ENCODE measurements at places on chromosomes 5 and 9. TPM values are rescaled to one million over a fixed set of nuclear protein-coding genes. Genes with fewer than 3 reads are reported as not detected.
A peak's percentile ranks its signal among the peaks of the same experiment; 100 is the strongest.

Gene TMEM8B
- total RNA-seq = 2.3 TPM

DNA sequence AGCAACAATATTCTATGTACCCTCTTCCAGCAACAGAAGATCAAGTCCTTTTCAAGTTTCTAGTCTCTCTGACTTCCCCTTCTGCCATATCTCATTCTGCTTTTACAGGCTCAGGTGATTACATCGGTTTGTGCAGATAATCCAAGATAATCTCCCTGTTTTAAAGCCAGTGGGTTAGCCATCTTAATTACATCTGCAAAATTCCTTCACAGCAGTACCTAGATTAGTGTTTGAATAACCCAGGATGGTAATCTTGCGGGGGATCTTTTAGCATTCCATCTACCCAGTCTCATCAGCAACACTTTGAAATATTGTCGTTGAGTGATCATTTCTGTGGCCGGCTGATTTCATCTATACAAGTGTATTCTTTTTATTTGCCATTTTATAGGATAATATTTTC is 130.2 kb downstream of the GHR start:
- no peak for DNase-seq
- H3K36me3 ChIP-seq = no peaks in the 10 kb centered on the region

DNA sequence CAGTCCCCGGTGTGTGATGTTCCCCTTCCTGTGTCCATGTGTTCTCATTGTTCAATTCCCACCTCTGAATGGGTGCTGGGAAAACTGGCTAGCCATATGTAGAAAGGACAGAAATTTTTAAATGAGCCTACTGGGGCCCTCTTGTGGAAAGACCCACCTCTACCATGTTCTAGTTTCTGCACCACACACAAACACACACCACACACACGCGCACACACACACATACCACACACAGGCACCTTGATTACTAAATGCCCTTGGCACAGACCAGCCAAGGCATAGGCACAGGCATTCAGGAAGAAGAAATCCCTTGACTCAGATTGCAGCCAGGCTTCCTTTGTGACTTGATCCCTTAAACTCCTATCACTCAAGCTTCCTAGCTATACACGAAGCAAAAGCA is 60.5 kb downstream of the SIL1 start:
- peaks cover 3% of the 10 kb centered on the region for H3K4me1 ChIP-seq
- no peak overlapping the region for H3K4me3 ChIP-seq
- no peak overlapping the region for H3K27ac ChIP-seq
- H3K36me3 ChIP-seq = no peaks in the 10 kb centered on the region
- H3K27me3 ChIP-seq = no peaks in the 10 kb centered on the region
- DNase-seq = no peak

GRCh38 chr9:101381833-101382342 is 2.9 kb downstream of the BAAT start:
- DNase-seq = no peak
- H3K36me3 ChIP-seq = peaks cover 8% of the 10 kb centered on the region
- no peak overlapping the region for H3K27ac ChIP-seq
- no peaks in the 10 kb centered on the region for H3K4me1 ChIP-seq
- peaks cover 7% of the 10 kb centered on the region for H3K27me3 ChIP-seq

Gene TSSK1B
- total RNA-seq = not detected

GRCh38 chr5:149765932-149766331 is 35.8 kb downstream of the PPARGC1B start:
- no peaks in the 10 kb centered on the region for H3K27me3 ChIP-seq
- peaks cover under 1% of the 10 kb centered on the region for H3K4me1 ChIP-seq
- no peak overlapping the region for H3K27ac ChIP-seq
- no peak overlapping the region for H3K4me3 ChIP-seq

Gene CDH12
- not detected for total RNA-seq

Gene NPDC1
- total RNA-seq = 20.1 TPM

GRCh38 chr5:162128117-162128516 is 60.5 kb downstream of the GABRG2 start:
- no peak overlapping the region for H3K27ac ChIP-seq
- H3K36me3 ChIP-seq = no peaks in the 10 kb centered on the region
- DNase-seq = no peak
- no peak overlapping the region for H3K4me3 ChIP-seq

Gene TTC33
- 13.4 TPM for total RNA-seq

DNA sequence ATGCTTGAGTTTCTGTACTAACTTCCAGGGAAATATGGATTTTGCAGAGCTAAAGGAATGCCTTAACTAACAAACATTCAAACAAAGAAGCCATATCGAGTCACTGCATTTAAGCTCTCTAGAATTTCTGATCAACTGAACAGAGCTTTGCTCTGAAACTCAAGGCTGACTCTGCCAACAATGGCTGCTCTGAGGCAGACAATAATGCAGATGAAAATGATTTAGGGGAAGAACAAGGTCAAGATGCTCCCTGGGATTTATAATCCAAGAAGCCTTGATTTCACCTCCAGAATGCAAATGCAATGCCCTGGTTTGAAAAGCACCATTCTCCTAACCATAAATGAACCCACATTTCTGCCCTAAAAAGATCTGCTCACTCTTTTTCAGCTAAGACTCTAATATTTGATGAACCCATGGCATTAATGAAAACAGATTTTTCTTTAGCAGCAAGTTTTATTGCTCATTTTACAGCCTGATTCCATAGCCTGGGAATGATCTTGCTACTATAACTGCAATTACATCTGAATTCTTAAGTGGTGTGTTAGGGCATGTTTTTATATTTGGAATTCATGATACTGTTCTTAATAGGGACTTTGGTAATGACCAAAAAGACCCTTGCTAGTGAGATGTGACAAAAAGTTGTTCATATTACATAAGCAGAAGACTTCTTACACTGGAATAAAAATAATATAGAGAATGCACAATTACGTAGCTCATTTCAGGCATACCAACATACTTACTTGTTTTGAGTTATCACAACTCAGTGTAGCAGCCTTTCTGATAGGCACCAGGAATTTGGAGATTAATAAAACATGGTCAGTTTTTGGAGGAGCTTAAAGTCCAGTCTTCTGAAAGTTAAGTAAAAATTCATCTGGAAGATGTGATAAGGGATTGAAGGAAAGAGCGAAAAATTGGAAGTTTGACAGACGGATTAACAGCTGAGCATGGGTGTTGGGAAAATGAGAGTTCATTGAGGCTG is 169.4 kb downstream of the TRPM3 start:
- no peak for DNase-seq
- no peaks in the 10 kb centered on the region for H3K27me3 ChIP-seq
- no peaks in the 10 kb centered on the region for H3K36me3 ChIP-seq
- no peak overlapping the region for H3K27ac ChIP-seq

GRCh38 chr5:126595486-126596083 is 566 bp upstream of the ALDH7A1 start:
- peaks cover 19% of the 10 kb centered on the region for H3K27me3 ChIP-seq
- H3K36me3 ChIP-seq = no peaks in the 10 kb centered on the region
- peaks cover 15% of the 10 kb centered on the region for H3K4me1 ChIP-seq
- peak overlapping the region; percentile 67 for H3K4me3 ChIP-seq
- no peak for DNase-seq

Gene SLC24A2
- total RNA-seq = not detected

DNA sequence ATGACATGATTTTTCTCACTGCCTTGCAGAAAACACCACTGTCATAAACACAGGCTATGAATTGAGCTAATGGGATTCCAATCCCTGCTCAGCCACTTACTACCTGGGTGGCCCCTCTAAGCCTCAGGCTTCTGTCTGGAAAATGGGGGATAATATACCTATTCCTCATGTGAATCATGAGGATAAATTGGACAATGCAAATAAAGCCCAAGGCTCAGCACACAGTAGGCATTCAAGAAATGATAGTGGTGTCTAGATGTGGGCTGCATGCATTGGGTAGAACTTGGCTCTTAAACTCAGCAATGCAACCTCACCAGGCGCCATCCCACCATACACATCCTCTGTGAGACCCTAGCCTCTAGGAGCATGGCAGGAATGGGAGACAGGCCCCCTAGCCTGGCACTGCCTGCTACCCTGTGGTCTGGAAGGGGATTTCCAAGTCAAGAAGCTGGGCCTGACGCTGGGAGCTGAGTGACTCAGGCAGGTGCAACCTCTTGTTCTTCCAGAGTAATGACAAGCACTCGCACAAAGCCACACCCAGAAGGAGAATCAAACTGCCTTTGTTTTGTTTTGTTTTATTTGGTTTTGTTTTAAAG is 2.3 kb upstream of the TNIP1 start:
- peaks cover 76% of the 10 kb centered on the region for H3K4me1 ChIP-seq
- H3K27ac ChIP-seq = peak overlapping the region; percentile 73
- H3K27me3 ChIP-seq = no peaks in the 10 kb centered on the region
- no peak overlapping the region for H3K4me3 ChIP-seq
- peaks cover 16% of the 10 kb centered on the region for H3K36me3 ChIP-seq
- peak; percentile 53 for DNase-seq

DNA sequence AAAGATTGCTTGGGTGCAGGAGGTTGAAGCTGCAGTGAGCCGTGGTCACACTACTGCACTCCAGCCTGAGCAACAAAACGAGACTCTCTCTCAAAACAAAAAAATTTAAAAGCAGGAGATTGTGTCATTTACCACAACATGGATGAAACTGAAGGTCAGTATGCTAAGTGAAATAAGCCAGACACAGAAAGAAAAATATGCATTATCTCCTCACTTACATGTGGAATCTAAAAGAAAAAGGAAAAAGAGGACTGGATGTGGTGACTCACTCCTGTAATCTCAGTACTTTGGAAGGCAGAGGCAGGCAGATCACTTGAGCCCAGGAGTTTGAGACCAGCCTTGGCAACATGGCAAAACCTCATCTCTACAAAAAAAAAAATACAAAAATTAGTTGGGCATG is 146.8 kb upstream of the DAPK1 start:
- H3K4me3 ChIP-seq = no peak overlapping the region
- peaks cover 4% of the 10 kb centered on the region for H3K27me3 ChIP-seq

- peaks cover 33% of the 10 kb centered on the region for H3K36me3 ChIP-seq
- H3K4me3 ChIP-seq = no peak overlapping the region
- H3K27ac ChIP-seq = no peak overlapping the region
- no peaks in the 10 kb centered on the region for H3K4me1 ChIP-seq
- no peak for DNase-seq
Observed at GRCh38 chr5:140488914-140489313, 58.5 kb upstream of the EIF4EBP3 start.

- H3K4me3 ChIP-seq = no peak overlapping the region
- H3K4me1 ChIP-seq = no peaks in the 10 kb centered on the region
- no peaks in the 10 kb centered on the region for H3K27me3 ChIP-seq
- DNase-seq = no peak
Observed at GRCh38 chr5:92641031-92641962, 939.7 kb downstream of the NR2F1-AS1 start.

GRCh38 chr5:107968406-107968843 is 297.7 kb upstream of the EFNA5 start:
- no peaks in the 10 kb centered on the region for H3K36me3 ChIP-seq
- no peaks in the 10 kb centered on the region for H3K27me3 ChIP-seq
- H3K4me1 ChIP-seq = no peaks in the 10 kb centered on the region
- no peak overlapping the region for H3K27ac ChIP-seq
- DNase-seq = no peak

Gene PCDHB10
- not detected for total RNA-seq

Gene LMX1B
- not detected for total RNA-seq

GRCh38 chr5:104082754-104083153 is 520.2 kb upstream of the NUDT12 start:
- DNase-seq = no peak
- no peaks in the 10 kb centered on the region for H3K4me1 ChIP-seq
- no peaks in the 10 kb centered on the region for H3K36me3 ChIP-seq
- no peak overlapping the region for H3K27ac ChIP-seq

DNA sequence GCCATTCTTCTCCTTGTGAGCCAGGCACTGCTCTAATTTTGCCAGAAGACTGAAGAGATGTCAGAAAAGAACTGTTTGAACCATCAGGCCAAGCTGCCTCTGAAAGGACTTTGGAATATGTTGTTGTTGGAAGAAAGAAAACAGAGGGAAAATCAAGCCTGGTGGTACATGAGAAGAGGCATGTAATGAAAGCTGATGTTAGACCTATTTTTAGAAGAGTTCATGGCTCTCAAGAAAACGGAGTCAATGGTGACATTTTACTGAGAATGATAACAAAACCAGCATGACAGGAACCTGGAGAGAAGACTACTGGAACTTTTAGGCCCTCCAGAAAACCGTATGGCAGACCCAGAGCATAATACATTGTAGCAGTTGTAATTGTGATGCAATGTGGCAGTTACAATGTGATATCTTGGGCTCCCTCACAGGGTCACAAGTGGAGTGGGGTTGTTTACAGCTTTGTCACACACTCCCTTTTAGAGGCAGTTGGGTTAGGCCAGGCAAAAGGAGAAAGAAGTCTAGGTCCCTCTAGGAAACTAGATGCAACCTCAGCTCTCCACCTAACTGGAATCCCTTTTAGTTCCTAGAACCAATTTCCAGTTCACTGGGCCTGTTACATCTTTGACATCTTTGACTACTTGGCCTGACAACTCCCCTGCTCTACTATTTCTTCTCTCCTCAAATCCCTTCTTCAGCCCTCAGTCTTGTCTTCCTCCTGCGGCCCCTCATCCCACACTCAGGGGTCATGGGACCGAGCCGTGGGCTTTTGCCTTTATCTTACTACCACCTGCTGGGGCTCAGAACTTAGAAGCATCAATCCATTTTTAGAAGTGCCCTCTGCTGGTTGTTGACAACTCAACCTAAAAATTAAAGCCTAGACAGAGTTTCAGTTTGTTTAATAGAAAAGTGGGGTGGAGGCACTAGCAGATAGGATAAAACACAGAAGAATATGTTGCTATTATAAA is 61.2 kb upstream of the JAK2 start:
- H3K4me3 ChIP-seq = no peak overlapping the region
- peak overlapping the region; percentile 47 for H3K27ac ChIP-seq
- peaks cover 15% of the 10 kb centered on the region for H3K4me1 ChIP-seq
- peaks cover 9% of the 10 kb centered on the region for H3K36me3 ChIP-seq
- DNase-seq = peak; percentile 50

Gene PCDHGA2
- total RNA-seq = not detected

Gene PTGS1
- total RNA-seq = 0.26 TPM

- H3K27ac ChIP-seq = no peak overlapping the region
- H3K36me3 ChIP-seq = peaks cover 8% of the 10 kb centered on the region
- DNase-seq = no peak
- H3K4me3 ChIP-seq = no peak overlapping the region
- H3K27me3 ChIP-seq = no peaks in the 10 kb centered on the region
Observed at GRCh38 chr9:137504432-137504777, 45.3 kb upstream of the NSMF start.

DNA sequence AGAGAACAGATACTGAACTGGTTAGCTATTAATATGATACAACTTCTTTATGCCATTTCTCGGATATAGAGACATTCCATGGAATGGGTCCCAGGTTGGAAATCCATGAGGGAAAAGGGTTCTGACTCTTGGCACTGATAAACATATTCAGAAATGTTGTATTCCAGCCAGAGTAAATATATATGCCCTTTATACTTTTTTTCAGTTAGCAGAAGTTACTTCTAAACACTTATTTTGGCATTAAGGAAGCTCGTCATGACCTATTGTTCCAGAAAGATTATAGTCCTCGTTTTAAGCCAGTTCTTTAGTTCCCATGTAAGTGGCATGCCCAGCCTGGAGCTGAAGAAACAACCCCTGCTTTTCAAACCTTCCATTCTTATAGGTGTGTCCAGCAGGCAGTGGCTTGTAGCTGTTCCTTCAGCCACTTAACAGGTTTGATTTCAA is 181.6 kb downstream of the CD180 start:
- no peaks in the 10 kb centered on the region for H3K27me3 ChIP-seq
- H3K4me3 ChIP-seq = no peak overlapping the region
- no peak overlapping the region for H3K27ac ChIP-seq
- DNase-seq = no peak
- peaks cover 6% of the 10 kb centered on the region for H3K4me1 ChIP-seq
- H3K36me3 ChIP-seq = no peaks in the 10 kb centered on the region

Gene TMEM252
- total RNA-seq = not detected

All from activated CD8-positive, alpha-beta T cell treated with anti-CD3 and anti-CD28 coated beads, Interleukin-2, amount 10 ng/mL, durations not matched to agents 7 days and 5 days (primary cell).